ENCODE measurements at places on chromosomes 3 and 15.

DNA sequence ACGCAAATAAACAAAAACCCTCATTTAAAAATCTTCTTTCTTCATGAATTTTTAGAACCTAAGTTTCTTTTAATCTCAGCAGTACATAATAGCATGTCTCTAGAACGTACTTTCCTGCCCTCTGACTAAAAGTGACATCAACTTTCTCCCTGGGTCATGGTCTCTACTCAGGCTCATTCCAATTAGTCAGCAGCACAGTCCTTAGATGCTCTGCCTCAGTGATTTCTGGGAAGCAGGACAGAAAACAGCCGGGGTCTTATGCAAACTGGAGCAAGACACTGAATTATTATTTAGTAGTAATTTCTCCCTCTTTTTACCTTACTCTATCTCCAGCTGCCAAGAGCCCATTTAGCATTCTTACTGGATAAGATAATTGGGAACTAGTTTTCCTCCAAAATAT lies 365.2 kb downstream of the TUSC7 start:
- no peaks in the 10 kb centered on the region for H3K4me1 ChIP-seq
- H3K36me3 ChIP-seq: no peaks in the 10 kb centered on the region
- H3K27me3 ChIP-seq: no peaks in the 10 kb centered on the region
- no peak for DNase-seq
- H3K27ac ChIP-seq: no peak overlapping the region
- no peak overlapping the region for H3K4me3 ChIP-seq

DNA sequence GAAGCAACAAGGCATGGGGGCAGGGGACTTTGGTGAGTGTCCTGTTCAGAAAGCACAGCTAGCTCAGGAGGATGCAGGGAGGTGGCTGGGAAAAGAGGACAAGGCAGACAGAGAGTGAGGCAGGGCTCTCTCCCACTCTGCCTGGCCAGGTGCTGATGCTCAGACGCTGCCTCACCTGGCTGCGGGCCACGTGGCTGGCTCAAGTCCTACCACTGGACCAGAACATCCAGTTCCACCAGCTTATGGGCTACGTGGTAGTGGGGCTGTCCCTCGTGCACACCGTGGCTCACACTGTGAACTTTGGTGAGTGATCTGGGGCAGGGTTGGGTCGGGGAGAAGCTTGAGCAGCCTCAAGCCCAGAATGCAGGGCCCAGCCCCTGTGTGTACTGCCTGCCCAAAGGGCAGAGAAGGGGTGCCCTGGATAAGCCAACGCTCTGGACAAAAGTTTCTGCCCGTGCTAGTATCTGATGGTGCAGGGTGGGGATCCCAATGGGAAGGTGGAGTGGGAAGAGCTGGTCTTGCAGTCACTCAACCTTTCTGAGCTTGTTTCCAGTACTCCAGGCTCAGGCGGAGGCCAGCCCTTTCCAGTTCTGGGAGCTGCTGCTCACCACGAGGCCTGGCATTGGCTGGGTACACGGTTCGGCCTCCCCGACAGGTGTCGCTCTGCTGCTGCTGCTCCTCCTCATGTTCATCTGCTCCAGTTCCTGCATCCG lies 20.9 kb downstream of the NOX5 start:
- no peak overlapping the region for H3K27ac ChIP-seq
- no peak for DNase-seq
- H3K36me3 ChIP-seq: no peaks in the 10 kb centered on the region
- peaks cover 6% of the 10 kb centered on the region for H3K4me1 ChIP-seq

- no peak overlapping the region for H3K27ac ChIP-seq
- no peak for DNase-seq
- no peaks in the 10 kb centered on the region for H3K36me3 ChIP-seq
- no peaks in the 10 kb centered on the region for H3K4me1 ChIP-seq
These were observed 21.7 kb upstream of the ASB14 start for GRCh38 chr3:57314204-57314603.

GRCh38 chr3:18546632-18547031 lies 121.5 kb upstream of the SATB1 start:
- no peaks in the 10 kb centered on the region for H3K27me3 ChIP-seq
- H3K27ac ChIP-seq: no peak overlapping the region
- H3K4me3 ChIP-seq: no peak overlapping the region

DNA sequence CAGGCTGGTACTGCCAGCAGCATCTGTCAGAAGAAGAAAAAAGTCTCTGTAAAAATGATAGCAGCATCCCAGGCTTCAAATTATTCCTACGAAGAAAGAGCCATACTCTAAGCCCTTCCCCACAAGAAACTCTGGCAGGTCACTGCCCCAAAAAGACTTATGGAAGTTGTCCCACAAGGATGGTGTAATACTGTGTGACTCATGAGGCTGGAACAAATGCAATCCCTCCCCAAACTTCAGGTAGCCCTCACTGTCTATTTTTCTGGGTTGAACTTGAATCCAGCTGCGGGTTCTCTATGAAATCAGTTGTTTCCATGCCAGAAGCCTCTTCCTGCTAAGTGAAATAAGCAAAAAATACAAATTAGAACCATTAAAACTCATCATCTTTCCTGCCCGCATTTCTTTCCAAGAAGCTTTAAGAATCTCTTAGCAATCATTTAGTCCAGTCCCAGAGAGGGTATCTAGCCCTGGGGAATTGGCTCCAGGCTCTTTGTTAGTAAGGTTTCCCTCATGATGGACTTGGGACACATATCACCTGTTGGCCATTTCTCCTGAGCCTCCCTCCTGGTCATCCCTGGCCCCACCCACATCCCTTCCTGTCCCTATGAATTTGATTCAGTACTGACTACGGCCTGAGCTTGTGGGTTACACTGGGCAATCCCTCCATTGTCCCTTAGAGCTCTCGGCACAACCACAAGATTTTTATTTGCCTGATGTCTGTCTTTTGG lies 51.7 kb downstream of the FAM174B start:
- H3K27me3 ChIP-seq: peaks cover 12% of the 10 kb centered on the region
- no peak overlapping the region for H3K27ac ChIP-seq
- peaks cover 8% of the 10 kb centered on the region for H3K4me1 ChIP-seq
- no peak for DNase-seq

GRCh38 chr3:65251375-65251774 lies 563.6 kb upstream of the ADAMTS9 start:
- H3K27me3 ChIP-seq: no peaks in the 10 kb centered on the region
- H3K27ac ChIP-seq: no peak overlapping the region
- H3K36me3 ChIP-seq: no peaks in the 10 kb centered on the region
- no peak for DNase-seq
- no peaks in the 10 kb centered on the region for H3K4me1 ChIP-seq
- H3K4me3 ChIP-seq: no peak overlapping the region

DNA sequence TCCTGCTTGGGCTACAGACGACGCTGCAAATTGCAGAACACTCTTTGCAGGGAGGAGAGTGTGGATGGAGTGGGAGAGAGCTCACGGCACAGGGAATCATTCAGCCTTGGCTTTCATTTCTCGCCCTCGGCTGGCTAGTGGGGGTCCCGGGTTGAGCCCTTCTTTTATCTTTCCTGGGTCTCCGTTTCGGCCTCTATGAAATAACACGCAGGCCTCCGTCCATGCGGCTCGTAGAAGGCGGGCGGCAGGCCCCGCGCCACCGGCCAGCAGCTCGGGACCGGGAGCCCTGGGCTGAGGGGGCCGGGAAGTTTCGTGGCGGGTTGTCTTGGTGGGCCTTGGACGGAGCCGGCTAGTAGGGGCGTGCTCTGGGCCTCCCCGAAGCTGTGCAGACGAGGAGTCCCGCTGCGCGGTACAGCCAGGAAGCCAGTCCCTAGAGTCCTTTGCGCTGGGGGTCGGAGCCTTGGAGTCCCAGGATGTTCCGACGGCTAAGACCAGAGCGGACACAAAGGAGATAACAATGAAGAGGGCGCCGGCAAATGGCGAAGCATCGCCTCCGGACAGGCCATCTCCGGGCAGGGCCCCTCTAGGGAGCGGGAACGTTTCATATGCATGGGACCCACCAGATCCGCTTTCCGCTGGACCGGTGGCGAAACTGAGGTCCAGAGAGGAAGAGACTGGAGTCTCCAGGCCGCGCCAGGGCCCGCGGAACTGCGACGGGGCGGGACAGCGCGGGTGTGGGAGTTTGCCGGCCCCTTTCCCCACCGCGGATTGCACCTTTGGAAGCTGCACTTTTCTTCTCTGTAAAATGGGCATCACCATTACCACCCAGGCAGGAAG lies 4.3 kb downstream of the RNU6-1 start:
- H3K27ac ChIP-seq: no peak overlapping the region
- peak; percentile 73 for DNase-seq
- H3K27me3 ChIP-seq: peaks cover 77% of the 10 kb centered on the region

DNA sequence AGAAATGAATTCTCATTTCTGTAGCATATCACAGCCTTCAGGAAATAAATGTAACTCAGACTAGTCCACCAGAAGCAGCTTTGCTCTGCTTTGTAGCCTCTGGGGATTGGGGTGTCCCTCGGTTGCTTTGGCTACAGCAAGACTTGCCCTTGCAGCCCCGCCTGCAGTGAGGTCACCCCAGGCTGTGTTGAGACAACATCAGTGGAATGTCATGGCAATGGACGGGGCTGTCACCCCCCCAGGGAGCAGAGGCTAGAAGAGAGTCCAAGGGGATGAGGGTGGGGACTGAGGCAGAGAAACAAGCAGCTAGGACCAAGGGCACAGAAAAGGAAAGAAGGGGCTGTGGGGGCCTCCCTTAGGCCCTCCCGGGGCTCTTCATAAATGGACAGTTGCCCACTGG lies 854 bp downstream of the CLEC3B start:
- peaks cover 9% of the 10 kb centered on the region for H3K27me3 ChIP-seq
- DNase-seq: no peak
- no peak overlapping the region for H3K27ac ChIP-seq
- no peak overlapping the region for H3K4me3 ChIP-seq
- H3K4me1 ChIP-seq: no peaks in the 10 kb centered on the region

GRCh38 chr15:62734706-62735105 lies 307.8 kb upstream of the TPM1 start:
- H3K27me3 ChIP-seq: peaks cover 11% of the 10 kb centered on the region
- no peaks in the 10 kb centered on the region for H3K36me3 ChIP-seq
- H3K4me3 ChIP-seq: no peak overlapping the region
- no peak for DNase-seq
- no peaks in the 10 kb centered on the region for H3K4me1 ChIP-seq
- H3K27ac ChIP-seq: no peak overlapping the region

GRCh38 chr3:196991581-196992460 lies 23.2 kb upstream of the PIGZ start:
- no peaks in the 10 kb centered on the region for H3K4me1 ChIP-seq
- H3K4me3 ChIP-seq: no peak overlapping the region
- peaks cover under 1% of the 10 kb centered on the region for H3K27me3 ChIP-seq
- H3K36me3 ChIP-seq: no peaks in the 10 kb centered on the region

GRCh38 chr15:79257454-79257853 lies 25.1 kb upstream of the ANKRD34C start:
- H3K36me3 ChIP-seq: no peaks in the 10 kb centered on the region
- H3K27me3 ChIP-seq: peaks cover 2% of the 10 kb centered on the region
- H3K4me3 ChIP-seq: no peak overlapping the region
- no peaks in the 10 kb centered on the region for H3K4me1 ChIP-seq

- H3K4me3 ChIP-seq: no peak overlapping the region
- DNase-seq: peak; percentile 86
- no peaks in the 10 kb centered on the region for H3K36me3 ChIP-seq
- H3K4me1 ChIP-seq: peaks cover 5% of the 10 kb centered on the region
- H3K27me3 ChIP-seq: peaks cover 27% of the 10 kb centered on the region
- H3K27ac ChIP-seq: no peak overlapping the region
These were observed 128.8 kb downstream of the FRMD5 start for GRCh38 chr15:44066211-44066827.

DNA sequence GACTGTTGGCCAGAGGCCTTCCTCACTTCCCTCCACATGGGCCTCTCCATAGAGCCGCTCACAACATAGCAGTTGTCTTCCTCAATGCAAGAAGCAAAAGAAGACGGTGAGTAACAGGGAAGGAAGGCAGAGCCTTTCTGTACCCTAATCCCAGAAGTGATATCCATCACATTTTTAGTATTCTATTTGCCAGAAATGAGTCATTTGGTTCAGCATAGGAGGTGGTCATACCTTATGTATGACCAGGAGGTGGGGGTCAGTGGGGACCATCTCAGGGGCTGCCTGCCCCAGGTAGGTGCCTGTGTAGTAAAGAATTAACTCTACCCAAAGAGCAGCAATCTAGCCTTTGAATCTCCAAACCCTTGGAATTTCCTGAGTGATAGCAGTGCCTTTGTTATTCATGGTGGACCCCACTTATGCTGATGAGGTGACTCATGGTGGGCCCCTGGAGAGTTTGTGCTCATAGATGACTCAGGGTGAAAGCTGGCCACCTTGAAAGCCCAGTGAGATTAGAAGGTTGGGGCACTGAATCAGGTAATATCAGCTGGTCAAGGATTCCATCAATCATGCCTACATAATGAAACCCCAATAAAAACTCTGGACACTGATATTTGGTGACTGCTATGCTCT lies 323.9 kb upstream of the IGF1R start:
- no peaks in the 10 kb centered on the region for H3K4me1 ChIP-seq
- no peaks in the 10 kb centered on the region for H3K27me3 ChIP-seq

DNA sequence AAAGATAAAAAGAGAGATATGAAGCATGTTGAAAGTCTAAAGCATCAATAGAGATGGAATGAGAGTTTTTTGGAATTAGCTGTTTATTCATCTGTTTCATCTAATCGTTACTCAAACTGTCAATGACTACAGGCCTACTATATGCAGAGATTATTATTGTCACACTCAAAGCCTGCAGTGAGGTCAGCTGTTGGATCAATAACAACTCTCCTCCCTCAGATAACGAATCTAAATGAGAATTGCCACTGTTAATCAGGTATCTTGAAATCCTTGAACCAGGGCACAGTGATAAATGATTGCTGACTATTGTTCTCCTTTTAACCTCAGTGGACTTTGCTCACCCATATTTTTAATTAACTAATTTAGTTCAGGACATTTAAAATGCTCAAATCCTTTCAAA lies 192.3 kb upstream of the SGO1 start:
- H3K36me3 ChIP-seq: no peaks in the 10 kb centered on the region
- DNase-seq: no peak
- no peaks in the 10 kb centered on the region for H3K27me3 ChIP-seq
- H3K4me3 ChIP-seq: no peak overlapping the region
- no peaks in the 10 kb centered on the region for H3K4me1 ChIP-seq
- no peak overlapping the region for H3K27ac ChIP-seq

DNA sequence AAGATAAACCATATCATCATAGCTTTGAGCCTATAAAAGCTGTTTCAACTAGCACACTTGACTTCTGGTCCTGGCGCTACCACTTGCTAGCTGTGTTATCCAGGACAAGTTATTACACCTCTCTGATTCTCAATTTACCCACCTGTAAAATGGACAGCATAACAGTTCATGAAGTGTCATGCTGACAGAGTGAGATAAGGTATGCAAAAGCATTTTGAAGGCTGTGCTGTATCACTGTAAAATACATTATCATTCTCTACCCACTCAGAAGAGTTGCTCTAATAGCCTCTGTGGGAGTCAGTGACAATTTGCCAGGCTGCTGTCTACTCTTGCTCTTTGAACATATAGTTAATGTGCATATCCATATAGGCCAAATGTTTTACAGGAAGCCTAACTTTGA lies 93.0 kb downstream of the SSR3 start:
- no peak overlapping the region for H3K27ac ChIP-seq
- H3K36me3 ChIP-seq: no peaks in the 10 kb centered on the region
- DNase-seq: no peak
- peaks cover 44% of the 10 kb centered on the region for H3K27me3 ChIP-seq
- no peaks in the 10 kb centered on the region for H3K4me1 ChIP-seq

Data from activated CD4-positive, alpha-beta T cell treated with anti-CD3 and anti-CD28 coated beads, Interleukin-2, amount 10 ng/mL, durations not matched to agents 24 days and 14 days (primary cell).